ENCODE measurements at places on chromosomes 4 and X. TPM values are rescaled to one million over a fixed set of nuclear protein-coding genes. Genes with fewer than 3 reads are reported as not detected.

Gene PABPC5
- not detected for total RNA-seq

Gene FAM47C
- not detected for total RNA-seq

Gene IL3RA
- 0.17 TPM for total RNA-seq

Gene ADRA2C
- total RNA-seq = not detected

Gene FAM184B
- not detected for total RNA-seq

Gene USP27X
- 3.5 TPM for total RNA-seq

Gene CSAG3
- not detected for total RNA-seq

Gene CYLC1
- total RNA-seq = not detected

Gene CHIC2
- total RNA-seq = 29.3 TPM

Gene IQCM
- not detected for total RNA-seq

Gene TAF7L
- not detected for total RNA-seq

Gene EDA2R
- total RNA-seq = 2.6 TPM

Gene SMIM10L2A
- 1.8 TPM for total RNA-seq

Gene C4orf54
- not detected for total RNA-seq

Gene CCNB3
- total RNA-seq = 1.2 TPM

Gene ADH6
- not detected for total RNA-seq

Gene ESX1
- not detected for total RNA-seq

Gene CLDN22
- not detected for total RNA-seq

Gene TNMD
- not detected for total RNA-seq

Gene FMR1NB
- not detected for total RNA-seq

Gene OCIAD2
- 85.7 TPM for total RNA-seq

Gene PLP1
- total RNA-seq = not detected

Gene RGN
- not detected for total RNA-seq

Gene ZNF157
- 0.83 TPM for total RNA-seq

Gene ADH7
- not detected for total RNA-seq

Gene GUCY2F
- not detected for total RNA-seq

Gene IGSF1
- total RNA-seq = not detected

Gene TRPC5OS
- total RNA-seq = not detected

Gene XAGE1A
- not detected for total RNA-seq

Gene CCDC110
- 0.11 TPM for total RNA-seq

Gene PNMA3
- 6.3 TPM for total RNA-seq

Gene UCP1
- not detected for total RNA-seq

Gene IRF2
- 72.0 TPM for total RNA-seq

Gene GPR50
- not detected for total RNA-seq

Gene HTN3
- total RNA-seq = not detected

Gene C4orf50
- total RNA-seq = 0.19 TPM

Gene LGI2
- not detected for total RNA-seq

Gene CT45A2
- not detected for total RNA-seq

Gene XPNPEP2
- total RNA-seq = 0.67 TPM

Gene CACNA1F
- total RNA-seq = 1.7 TPM

Gene ADGRL3
- not detected for total RNA-seq

Gene DRD5
- not detected for total RNA-seq

Gene PAGE5
- total RNA-seq = 0.85 TPM

Gene THAP6
- total RNA-seq = 22.4 TPM

Gene SMPX
- total RNA-seq = not detected

Gene REELD1
- total RNA-seq = 0.28 TPM

Measured in activated naive CD8-positive, alpha-beta T cell treated with anti-CD3 and anti-CD28 coated beads, Interleukin-2, amount 10 ng/mL, durations not matched to agents 7 days and 5 days (primary cell).